Non-pigmented ciliary epithelial cell (primary cell): ENCODE measurements at places on chromosomes 5 and 9.

DNA sequence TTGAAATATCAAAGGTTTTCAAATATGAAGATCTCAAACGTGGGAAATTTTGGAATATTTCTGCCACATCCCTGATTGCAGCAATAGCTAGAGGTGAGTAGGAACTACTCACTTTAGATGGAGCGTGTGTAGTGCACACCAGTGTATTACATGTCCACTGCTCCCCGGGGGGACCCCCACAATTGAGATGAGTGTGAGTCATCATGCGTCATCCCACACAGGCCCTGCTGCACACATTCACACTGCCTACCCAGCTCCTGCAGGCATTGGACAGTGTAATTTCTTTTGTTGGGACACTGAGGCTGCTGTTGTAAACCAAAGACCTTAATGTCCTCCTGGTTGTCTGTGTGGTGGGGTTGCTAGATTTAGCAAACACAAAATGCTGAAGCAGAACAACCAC lies 280.0 kb downstream of the GAS1 start:
- peak; percentile 30 for DNase-seq

DNA sequence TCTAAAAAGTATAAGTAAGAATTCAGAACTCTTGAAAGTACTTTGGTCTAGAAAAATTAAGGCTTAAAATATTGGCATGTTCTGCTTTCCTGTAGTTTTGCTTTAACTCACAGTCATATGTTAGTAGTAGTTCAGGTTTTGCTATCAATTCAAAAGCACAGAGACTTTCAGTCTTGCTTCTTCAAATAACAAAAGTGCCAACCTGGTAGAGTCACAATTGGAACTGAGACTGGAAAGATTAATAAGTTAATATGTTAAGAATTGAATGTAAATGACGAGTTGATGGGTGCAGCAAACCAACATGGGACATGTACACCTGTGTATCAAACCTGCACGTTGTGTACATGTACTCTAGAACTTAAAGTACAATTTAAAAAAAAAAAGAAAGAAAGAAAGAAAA lies 822.3 kb downstream of the MTRR start:
- no peak for DNase-seq

GRCh38 chr9:93572636-93573515 lies 3.5 kb upstream of the PHF2 start:
- DNase-seq = no peak

DNA sequence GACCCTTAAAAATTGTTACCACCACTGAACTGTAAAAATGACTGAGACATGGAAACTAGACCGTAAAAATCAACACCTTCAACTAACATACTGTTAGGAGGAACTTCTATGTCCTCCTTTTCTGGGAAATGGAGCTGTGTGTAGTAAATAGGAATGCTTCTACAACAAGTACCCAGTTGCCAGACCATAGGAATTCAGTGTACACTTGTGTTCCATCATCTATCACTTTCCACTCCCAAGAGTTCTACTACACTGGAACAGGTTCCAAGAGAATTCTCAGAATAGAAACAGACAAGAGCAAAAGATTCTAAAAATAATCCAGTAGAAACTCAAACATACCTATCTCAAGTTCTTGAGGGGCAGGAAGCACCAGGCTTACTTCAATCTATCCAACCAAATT lies 23.6 kb downstream of the UBAP2 start:
- no peak for DNase-seq

GRCh38 chr5:169670769-169671525 lies 33.9 kb downstream of the DOCK2 start:
- DNase-seq = no peak

DNA sequence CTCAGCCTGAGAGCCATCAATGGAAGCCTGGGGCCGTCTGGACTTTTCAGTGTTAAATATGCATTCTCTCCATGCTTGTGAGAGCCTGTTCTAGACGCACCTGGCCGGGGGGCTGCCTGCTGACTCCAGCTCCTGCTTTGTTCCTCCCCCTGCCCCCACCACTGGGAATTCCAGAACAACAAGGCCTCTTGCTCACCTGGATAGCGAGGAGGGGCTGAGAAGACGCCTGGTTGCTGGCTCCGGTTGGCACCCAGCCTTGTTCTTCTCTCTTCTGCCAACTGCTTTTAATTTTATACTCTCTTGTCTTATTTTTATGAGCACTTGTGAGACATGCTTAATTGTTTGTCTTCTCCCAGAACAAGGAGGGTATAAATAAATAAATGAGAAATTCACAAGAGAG lies 15.0 kb upstream of the RAPGEF1 start:
- DNase-seq = no peak

DNA sequence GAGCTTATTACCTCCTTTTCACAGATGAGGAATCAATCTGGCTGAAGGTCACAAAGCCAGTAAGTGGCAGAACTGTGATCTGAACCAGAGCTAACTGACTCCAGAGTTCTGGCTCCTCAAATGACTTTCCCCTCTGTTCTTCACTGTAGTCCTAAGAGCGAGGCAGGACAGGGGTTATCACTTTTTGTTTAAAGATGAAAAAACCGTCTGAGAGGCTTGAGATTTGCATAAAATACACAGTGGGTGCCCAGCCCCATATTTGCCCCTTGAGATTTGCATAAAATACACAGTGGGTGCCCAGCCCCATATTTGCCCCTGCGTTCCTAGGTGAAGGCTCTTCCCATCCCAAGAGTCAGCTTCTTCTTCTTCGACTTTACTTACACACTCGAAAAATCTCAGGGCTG lies 667 bp downstream of the FBXO10 start:
- no peak for DNase-seq

DNA sequence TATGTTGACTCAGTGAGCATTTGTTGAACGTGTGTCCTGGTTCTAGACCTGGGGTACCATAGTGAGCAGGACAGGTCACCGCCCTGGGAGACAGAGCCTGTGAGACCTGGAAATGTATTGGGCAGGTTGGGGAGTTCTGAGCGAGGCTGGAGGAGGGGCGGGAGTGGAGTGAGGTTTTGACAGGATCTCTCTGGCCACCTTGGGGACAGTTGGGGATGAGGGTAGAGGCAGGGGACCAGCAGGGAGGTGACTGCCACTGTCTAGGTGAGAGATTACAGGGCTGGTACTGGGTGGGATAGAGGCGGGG lies 7.4 kb downstream of the WNK2 start:
- DNase-seq = no peak

GRCh38 chr5:32388432-32389129 lies 56.0 kb downstream of the ZFR start:
- peak; percentile 10 for DNase-seq

- DNase-seq = no peak
These were observed 161.9 kb downstream of the ARSB start for GRCh38 chr5:78823196-78823595.

DNA sequence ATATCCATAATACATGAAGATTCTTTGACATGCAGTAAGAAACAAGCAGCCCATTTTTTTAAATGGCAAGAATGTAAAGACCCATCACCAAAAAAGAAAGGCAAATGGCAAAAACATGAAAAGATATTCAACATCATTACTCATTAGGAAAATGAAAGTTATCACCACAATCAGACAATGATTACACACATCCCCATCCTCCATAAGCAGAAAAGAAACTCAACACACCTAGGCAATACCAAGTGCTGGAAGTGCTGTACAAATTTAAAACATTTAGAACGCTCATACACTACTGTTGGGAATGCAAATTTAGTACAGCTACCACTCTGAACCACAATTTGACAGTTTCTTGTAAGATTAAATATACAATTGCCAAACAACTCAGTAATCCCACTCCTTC lies 466.7 kb downstream of the ACTL7B start:
- no peak for DNase-seq

DNA sequence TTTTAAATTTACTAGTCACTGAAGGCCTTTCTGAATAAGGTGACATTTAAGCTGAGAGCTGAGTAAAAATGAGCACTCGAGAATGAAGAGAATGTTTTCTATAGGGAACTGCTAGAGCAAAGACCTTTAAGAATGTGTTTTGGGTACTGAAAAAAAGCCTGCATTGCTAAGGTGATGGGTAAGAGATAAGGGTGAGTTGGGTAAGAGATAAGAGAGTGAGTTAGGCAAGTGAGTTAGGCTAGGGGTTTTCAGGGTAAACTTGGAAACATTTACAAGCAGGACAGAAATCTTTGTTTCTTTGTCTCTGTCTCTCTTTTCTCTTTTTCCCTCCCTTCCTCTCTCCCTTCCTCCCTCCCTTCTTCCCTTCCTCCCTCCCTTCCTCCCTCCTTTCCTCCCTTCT lies 5.6 kb downstream of the RAD23B start:
- no peak for DNase-seq
